ENCODE measurements at places on chromosomes 16 and 17.

DNA sequence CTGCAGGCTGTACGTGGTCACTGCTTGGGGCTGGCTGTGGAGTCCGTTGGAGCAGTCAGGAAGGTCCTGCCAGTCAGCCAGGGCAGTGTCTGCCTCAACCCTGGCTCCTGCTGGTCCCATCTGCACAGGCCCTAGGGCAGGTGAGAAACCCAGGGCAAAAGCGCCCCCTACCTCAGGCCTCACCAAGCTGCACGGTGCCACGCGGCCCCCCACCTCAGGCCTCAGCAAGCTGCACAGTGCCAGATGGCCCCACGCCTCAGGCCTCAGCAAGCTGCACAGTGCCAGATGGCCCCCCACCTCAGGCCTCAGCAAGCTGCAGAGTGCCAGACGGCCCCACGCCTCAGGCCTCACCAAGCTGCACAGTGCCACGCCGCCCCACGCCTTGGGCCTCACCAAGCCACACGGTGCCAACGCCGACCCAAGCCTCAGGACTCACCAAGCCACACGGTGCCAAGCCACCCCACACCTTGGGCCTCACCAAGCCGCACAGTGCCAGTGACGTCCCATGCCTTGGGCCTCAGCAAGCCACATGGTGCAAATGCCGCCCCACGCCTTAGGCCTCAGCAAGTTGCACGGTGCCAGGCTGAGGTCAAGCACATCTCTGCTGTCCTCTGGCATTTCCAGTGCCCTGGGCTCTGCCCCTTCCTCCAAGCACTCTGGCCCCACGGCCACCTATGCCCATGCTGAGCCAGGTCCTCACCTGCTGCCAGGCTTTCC is 5.5 kb downstream of the TMEM204 start:
- no peak for DNase-seq

- no peak for DNase-seq
These were observed 2.5 kb downstream of the MAPK3 start for GRCh38 chr16:30120340-30121105.

DNA sequence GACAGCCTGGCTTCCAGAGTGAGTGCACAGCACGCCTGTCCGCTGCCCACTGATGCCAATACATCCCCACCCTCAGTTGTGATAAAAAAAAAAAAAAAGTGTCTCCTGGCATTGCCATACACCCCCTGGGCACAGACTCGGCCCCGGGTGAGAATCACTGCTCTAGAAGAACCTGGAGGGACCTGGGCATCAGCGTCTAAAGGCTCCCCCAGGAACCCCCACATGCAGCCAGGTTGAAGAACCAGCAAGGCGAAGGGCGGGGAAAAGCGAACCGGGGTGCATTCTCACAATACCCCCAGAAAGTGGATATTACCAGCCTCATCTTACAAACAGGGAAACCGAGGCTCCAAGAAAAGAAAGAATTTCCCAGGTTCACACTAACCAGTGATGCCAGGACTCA is 27.7 kb downstream of the TBC1D16 start:
- no peak for DNase-seq

GRCh38 chr16:56246051-56246817 is 54.9 kb downstream of the GNAO1 start:
- no peak for DNase-seq

DNA sequence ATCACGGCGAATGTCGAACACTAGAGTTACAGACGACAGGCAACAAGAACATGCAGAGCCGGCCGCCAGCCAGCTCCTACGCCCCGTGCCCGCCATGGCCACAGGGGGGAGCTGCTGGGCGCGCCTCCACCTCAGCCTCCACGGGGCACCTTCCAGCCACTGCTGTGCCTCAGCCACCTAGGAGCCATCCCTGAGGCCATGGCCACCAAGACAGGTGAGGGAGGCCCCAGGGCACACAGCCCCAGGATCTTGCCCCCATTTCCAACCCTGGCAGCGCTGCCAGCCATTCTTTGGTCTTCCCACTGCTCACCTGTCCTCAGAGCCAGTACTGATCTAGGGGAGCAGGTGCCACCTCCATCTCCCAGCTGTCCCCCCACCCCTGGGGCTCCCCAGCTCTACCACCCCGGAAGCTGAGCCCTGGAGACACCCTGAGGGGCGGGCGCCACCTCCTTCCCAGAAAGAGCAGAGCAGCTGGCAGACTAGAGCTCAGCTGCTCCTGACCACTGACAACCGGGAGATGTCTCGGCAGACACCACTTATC is 11.8 kb downstream of the GNPTG start:
- DNase-seq: peak; percentile 65

GRCh38 chr17:39927929-39928857 is 661 bp downstream of the LRRC3C start:
- DNase-seq: no peak

GRCh38 chr17:45296003-45296832 is 20.6 kb downstream of the MAP3K14 start:
- no peak for DNase-seq

DNA sequence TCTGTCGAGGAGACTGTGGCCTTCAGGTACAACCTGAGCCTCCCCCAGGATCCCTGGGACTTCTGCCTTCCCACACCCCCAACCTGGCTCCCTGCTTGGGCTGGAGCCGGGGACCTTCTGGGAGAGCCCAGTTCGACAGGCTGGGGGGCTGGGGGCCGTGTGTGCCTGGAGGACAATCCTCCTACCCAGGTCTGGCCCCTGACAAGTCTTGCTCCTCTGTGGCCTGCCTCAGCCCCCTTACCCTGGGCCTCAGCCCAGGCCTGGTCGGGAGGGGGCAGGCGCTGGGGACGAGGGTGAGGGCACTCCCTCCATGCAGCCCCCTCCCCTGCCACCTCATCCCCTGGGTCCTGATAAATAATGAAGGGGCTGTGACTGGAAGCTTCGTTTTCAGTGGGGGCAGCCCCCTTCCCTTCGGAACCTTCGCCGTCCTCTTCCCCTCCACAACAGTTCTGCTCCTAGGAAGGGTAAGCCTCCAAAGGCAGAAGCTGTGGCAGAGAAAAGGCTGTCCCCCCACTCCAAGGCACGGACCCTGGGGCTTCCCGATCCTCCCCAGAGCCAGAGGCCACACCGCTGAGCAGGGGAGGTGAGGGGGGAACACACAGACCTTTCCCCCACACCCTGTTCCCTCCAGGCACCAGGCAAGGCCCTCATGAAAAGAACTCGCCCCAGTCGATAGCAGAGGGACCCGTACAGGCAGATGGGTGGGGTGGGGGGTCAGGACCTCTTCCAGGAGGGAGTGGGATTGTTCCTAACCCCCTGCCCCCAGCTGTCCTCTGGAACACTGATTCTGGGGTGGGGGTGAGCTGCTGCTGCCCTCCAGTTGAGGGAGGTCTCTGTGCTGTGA is 5.0 kb upstream of the BAHCC1 start:
- DNase-seq: no peak

- DNase-seq: no peak
These were observed 4.5 kb upstream of the TMEM235 start for GRCh38 chr17:78226759-78227454.

DNA sequence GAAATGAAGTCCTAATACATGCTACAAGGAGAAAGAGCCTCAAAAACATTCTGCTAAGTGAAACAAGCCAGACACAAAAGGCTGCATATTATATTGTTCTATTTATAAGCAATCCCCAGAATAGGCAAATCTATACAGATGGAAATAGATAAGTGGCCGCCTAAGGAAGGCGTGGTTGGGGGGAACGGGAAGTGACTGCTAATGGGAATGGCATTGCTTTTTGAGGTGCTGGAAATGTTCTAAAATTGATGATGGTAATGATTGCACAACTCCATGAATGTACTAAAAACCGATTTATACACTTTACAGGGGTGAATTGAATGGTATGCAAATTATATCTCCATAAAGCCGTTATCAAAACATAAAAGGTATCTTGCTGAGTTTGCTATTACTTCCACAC is 67.7 kb downstream of the GAS7 start:
- no peak for DNase-seq

DNA sequence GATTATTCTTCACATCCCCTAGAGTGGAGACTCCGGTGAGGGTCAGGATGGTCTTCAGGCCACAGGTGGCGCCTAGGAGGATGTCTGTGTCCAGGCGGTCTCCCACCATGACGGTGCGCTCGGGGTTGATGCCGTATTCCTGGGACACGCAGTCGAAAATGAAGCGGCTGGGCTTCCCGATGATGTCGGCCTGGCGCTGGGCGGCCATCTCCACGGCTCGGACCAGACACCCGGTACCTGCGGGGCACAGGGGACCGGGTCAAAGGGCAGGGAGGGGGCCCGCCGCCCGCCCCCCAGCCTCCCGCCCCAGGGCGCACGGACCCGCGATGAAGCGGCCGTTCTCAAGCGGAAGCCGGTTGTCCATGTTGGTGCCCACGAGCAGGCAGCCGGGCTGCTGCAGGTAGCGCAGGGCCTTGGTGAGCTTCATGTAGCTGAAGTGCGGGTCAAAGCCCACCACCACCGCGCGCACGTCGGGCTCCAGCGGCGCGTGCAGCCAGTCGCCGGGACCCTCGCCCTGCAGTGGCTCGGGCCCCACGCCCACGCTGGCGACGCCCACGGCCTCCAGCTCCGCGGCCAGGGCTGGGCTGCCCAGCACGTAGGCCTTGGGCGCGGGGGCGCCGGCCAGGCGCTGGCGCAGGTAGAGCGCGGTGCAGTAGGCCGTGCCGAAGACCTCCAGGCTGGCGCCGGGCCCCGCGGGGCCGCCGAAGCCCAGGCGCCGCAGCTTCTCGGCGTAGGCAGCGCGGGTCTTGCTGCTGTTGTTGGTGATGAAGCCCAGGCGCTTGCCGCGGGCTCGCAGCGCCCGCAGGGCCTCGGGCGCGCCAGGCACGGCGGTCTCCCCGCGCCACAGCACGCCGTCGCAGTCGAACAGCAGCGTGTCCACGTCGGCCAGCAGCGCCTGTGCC is 572 bp downstream of the PGP start:
- no peak for DNase-seq

GRCh38 chr16:57567691-57568090 is 25.2 kb downstream of the ADGRG5 start:
- DNase-seq: no peak

- DNase-seq: no peak
These were observed 28.8 kb upstream of the ST6GALNAC1 start for GRCh38 chr17:76672270-76672851.

GRCh38 chr17:4579678-4580077 is 4.7 kb upstream of the SMTNL2 start:
- no peak for DNase-seq

DNA sequence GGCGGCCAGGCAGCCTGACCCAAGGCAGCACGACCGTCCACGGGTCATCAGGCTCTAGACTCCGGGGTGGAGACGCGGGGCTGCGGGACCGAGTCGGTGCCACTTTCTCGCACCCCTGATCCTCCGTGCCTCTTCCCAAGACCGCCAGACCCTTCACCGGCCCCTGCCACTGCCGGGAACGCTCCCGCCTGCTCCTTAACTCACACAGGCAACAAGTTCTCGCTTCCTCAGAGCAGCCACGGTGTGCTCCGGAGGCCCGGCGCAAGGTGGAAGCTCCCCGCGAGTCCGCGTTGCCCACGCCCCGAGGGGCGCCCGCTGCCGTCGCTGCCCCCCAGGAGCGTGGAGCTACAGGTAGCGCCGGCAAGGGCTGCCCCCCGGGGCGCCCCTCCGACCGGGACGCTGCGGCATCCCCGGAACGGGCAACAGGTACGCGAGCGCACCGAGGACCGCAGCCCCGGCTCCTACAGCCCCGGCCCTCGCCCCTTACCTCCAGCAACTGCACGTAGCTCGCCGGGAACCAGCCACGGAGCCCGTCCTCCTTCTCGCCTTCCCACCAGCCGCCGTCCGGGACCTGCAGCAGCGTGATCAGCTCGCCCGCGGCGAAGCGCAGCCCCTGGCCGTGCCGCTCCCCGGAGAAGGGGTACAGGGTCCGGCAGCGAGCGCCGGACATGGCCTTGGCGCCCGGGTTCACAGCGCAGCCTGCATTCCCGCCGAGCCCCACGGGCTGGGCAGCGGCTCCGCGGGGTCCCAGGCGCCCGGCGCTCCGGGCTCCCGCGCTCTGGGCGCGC is 491 bp downstream of the GAS7 start:
- no peak for DNase-seq

- DNase-seq: no peak
These were observed 95.0 kb upstream of the RCVRN start for GRCh38 chr17:9999919-10000695.

DNA sequence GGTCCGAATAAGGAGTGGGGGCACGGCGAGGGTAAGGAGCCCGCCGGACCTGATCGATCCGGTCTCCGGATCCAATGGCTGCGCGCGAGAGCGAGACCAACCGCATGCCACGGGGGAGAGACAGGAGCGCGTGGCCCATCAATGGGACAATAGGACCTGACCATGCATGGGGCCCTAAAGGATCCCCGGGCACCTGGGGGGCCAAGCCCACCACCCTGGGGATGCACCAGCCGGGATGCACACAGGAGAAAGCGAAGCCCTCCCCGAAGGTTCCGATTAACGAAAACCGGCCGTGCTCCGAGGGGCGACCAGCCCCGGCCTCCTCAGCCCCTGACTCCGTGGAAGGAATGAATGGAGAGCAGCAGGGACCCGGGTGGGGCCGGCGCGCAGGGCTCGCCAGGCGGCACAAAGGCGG is 525 bp downstream of the JPT1 start:
- peak; percentile 12 for DNase-seq

DNA sequence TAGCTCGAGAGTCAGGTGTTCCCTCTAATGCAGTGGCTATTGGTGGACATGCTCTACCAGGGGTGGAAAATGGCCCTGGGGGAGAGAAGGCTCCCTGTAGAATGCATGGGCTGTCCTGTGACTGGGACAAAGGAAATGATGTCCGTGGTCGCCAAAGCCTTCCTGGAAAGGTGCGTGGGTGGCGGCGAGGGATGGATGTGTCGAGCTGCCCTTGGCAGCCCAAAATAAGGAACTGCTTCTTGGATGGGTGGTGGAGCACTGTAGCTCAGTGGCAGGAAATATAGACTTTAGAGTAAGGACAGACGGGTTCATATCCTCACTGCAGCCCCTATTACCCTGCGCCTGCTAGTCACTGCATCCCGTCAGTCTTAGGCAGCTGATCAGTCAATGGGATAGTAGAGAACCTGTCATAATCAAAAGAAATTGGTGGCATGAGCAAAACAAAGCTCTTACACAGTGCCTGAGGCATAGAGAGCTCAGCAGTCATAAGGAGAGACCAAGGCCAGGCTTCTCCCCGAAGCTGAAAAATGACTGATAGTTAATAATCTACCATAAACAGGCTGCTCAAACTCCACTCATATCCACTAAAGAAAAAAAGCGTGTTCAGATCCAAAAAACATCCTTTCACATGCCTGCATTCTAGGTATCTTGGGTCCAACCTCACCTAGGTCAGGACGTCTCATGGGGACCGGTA is 123.5 kb upstream of the PLCG2 start:
- DNase-seq: no peak

DNA sequence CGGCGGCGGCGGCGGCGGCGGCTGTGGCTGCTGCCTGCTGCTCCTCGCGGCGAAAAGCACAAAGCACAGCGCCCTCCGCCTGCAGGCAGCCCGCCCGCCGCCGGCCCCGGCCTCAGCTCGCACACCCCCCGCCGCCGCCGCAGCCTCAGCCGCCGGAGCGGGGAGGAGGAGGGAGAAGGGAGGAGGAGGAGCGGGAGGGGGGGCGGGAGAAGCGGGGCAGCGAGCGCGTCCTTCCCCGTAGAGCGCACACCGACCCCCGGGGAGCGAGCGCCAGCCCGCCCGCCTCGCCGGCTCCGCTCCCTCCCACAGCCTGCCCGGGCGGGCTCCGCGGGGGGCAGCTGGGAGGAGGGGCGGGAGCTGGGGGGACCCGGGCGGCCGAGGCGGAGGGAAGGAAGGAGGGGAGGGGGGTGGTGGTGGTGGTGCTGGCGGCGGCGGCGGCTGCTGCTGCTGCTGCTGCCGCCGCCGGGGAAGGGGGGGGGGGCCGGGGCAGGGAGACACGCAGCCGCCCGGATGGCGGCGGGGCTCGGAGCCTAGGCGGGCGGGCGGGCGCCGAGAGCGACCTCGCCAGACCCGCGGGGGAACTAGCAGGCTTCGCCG is at the start of gene UBTF:
Gene UBTF (minus strand): TSS at position 60 of the 597 bp plus-strand sequence. CDS start 1,446 bp downstream, outside the sequence.
- DNase-seq: peak; percentile 62

Data from activated T-cell treated with anti-CD3 and anti-CD28 coated beads for 1 hour (primary cell).